Midbrain (tissue), 1 donor: ENCODE measurements at places on chromosomes 2 and 18.

- DNase-seq = no peak
These were observed 127.4 kb downstream of the DCDC2C start for GRCh38 chr2:3830796-3831195.

DNA sequence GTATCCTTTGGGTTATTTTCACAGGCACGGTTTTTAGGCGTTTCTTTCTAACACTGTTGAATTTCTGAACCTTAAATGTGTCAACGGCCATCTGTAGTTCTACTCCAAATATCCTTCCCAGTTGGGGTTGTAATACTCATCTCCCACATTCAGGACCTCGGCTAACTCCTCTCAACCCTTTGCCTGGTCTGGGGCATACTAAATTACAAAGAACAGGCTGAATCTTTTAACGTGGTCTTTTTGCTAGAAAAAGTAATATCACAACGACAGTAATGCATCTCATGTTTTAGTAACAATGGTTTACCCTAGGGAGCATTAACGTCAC is 2.1 kb downstream of the RPRM start:
- no peak for DNase-seq

DNA sequence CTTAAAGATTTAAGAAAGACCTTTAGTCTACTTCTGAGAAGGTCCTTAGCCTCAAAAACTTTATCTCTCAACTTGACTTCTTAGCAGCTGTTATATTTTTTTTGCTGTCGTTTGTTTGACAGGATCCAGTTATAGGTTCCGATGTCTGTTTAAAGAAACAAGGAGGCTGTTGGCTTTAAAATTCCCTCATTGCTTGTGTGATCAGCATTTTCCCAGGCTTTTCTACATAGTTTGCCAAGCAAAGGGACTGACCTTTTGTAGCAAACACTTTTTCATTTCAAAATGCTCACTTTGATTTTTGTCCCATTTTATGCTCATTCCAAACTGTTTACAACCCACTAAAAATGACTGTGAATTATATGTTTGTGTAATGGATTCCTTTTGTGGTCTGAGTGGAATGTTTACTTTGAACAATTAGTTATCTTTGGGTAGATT is 394.9 kb downstream of the ARHGAP15 start:
- DNase-seq = no peak

GRCh38 chr2:36655453-36655852 is 41.1 kb upstream of the VIT start:
- DNase-seq = no peak

GRCh38 chr18:50819027-50819727 is 639 bp downstream of the MRO start:
- peak; percentile 64 for DNase-seq

- DNase-seq = no peak
These were observed 11.6 kb downstream of the HNRNPLL start for GRCh38 chr2:38591152-38591551.

DNA sequence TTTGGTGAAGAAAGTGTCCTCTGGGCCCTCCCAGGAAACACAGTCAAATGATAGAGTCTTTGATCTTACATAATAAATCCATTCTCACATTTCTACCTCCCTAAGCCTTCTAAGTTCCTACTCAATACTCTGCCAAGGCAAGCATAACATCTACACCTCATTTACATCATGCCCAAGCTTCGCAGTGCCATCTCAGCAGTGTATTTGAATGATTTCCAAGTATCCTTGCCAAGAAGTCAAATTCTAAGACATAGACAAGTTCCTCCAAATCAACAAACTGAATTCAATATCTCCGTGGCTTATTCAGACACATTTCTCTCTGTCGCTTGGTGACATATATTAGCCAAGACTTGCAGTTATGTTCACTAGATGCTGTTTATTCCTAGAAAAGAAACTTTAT is 8.1 kb upstream of the MLPH start:
- DNase-seq = no peak

- peak; percentile 59 for DNase-seq
These were observed 20.7 kb upstream of the DNAH6 start for GRCh38 chr2:84495539-84496146.

DNA sequence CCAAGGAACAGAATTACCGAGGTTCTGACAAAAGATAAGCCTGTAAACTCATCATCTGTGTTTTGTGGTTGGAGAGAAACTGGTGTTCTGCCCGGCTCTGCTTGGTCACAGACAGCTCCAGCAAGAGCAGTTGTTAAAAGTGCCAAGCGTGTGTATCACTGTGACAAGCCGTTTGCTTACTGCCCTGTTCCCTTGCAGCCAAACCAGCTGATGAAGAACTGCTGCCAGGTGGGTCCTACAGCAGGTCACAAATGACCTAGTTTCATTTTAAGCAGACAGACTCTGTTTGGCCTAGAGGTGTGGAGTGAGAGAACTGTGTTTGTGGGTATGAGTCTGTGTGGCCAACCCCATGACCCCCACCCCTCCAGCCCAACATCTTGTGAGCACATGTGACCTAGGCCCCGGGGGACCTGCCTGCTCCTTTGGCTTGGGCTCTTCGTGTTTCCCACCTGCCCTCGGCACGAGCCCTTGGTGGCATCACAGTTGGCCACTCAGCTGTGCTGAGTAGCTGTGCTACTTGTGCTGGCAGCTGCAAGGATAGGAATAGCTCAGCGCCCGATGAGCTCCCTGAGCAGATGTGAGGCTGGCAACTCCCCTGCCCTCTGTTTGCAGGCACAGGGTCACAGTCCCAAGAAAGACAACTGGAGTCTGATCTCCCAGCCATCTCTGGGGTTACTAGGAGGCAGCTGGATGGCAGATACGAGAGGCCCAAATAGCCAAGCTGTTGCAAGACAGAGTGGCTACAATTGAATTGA is 9.7 kb downstream of the OXER1 start:
- peak; percentile 57 for DNase-seq

DNA sequence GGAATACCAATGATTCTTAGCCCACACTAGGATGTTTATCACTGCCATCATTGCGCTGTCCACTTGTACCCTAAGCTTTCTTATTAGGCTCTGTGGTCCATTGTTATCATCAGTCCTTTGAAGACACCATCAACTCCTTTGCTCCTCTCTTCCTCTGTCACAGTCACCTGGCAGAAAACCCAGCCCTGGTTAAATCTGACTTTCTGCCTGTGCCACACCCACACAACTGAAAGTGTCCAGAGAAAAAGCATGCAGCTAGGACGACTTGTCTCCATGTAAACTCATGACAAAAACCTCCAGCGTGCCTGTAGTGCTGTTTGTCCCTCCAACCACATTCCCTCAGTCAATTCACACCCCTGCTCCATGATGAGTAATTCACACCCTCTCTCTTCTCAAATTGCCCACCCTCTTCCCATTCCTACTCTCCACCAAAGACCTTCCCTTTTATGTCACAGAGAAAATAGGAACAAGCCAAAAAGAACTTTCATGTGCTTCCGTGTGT is 297.4 kb upstream of the MGAT5 start:
- no peak for DNase-seq

- DNase-seq = no peak
These were observed 49.9 kb downstream of the SLC9A4 start for GRCh38 chr2:102522890-102523289.
